Skeletal muscle cell (primary cell): ENCODE measurements at places on chromosomes 4 and X.

DNA sequence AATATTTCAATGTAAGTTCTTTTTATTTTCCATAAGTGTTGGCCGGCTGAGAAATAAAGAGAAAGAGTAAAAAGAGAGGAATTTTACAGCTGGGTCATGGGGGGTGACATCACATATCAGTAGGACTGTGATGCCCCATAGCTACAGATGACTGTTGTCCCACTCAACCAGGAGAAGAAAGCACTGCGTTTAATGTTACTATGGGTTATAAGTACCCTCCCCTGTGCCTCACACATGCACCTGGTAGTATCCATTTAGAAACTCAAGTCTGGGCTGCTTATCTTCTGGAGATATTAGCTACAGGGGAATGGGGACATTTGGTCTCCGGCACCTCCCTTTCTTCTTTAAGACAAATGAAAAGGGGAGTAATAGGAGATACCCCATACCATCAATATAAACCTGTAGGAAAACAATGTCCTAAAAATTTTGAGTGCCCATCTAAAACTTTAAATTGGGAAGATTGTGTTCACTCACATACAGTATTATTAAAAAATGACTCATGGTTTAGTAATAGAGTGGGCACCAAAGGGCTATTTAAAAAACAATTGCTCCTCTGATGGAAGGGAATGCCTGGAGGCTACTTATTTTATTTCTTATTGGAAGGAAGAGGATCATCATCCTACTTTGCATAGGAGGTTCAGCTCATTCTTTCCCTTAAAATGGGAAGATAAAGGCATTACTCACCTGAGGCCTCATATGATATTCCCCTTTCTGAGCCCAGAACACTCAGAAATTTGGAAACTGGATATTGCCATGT lies 18.2 kb downstream of the UGT2B11 start:
- no peak for DNase-seq

DNA sequence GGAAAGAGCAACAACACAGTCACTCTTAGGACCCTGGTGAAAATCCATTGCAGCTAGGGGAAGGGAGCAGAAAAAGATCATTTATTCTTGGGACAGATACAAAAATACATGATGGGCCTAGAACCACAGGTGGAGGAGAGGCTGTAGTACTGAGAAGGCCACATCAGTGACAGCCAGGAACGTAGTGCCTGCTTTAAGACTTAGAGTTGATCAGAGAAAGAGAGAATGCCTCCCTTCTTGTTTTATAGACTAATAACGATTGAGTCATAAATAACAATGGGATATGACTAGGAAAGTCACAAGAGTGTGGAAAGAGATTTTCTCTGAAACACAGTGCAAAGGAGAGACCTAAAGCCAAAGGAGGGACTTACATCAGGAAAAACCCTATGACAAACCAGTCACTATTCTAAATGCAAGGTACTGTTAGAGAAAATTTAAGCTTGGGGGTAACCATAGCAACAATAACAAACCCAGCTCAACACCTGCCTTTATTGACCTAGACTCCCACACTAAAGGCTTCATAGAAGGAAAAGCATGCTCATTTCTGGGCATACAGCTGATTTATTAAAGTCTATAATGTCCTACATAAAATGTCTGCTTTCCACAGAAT lies 1015.0 kb upstream of the GRID2 start:
- DNase-seq, result no peak

- DNase-seq, result no peak
Measured at GRCh38 chr4:111542056-111542455, 603.2 kb upstream of the FAM241A start.

- no peak for DNase-seq
Measured at GRCh38 chr4:119550857-119551532, 77.6 kb downstream of the PDE5A start.

DNA sequence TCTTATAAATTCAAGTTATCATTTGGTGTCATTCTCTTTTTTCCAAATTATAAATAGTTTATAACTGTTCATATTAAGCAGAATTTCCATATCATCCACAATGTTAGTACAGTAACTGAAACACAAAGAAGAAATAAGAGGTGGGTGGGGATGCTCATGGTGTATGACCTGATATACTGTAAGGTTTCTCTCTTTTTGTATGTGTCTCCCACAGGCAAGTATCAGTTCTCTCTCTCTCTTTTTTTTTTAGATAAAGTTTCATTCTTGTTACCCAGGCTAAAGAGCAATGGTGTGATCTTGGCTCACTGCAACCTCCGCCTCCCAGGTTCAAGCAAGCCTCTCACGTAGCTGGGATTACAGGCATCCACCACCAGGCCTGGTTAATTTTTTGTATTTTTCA lies 43.7 kb upstream of the UGT2A3 start:
- DNase-seq, result no peak

DNA sequence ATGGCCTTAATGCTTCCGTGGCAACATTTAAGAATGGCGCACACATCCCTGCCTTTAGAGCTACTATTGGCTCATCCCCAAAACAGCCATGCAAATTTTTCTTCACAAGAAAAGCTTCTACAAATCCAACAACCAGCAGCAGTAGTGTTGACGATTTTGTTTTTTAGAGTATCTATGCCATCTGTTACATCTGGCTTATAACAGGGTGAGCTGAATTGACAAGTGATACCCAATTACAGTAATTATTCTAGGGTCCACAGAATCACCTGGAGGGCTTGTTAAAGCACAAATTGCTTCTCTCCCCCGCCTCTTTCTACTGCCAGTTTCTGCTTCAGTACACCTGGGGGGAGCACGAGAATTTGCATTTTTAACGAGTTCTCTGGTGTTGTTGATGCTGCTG lies 34.1 kb downstream of the DCHS2 start:
- DNase-seq, result no peak

DNA sequence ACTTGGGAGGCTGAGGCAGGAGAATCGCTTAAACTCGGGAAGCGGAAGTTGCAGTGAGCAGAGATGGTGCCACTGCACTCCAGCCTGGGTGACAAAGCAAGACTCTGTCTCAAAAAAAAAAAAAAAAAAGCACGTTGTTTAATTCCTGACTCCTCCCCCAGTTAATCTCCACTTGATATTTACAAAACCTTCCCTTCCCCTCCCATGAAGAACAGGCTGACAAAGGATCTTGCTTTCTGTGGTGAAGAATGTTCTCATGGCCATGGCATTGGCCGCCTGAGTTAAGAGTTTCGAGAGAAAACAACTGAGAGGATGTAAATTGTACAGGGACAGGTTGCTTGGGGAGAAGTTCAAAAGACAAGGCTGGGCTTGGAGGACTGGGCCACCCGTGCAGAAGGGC lies 168.2 kb upstream of the BCOR start:
- DNase-seq, result no peak

DNA sequence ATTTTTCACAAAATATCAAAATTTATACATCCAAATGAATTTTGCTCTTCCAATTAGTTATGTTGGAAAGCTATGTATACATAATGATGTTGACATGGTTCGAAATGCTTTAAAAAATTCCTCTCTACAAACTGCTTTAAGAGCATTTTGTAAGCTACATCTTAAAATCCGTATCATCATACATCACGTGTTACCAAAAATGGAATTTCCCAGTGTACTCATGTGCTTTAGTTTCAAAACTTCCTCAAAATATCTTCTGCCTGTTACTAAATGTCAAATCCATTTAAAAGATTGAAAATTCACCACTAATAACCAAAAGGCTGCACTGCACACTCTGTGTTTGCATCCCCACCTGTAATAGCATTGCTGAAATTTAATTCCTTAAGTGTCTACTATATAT lies 87.9 kb downstream of the WDFY3 start:
- no peak for DNase-seq

GRCh38 chrX:110877326-110877725 lies 81.7 kb upstream of the CHRDL1 start:
- DNase-seq, result no peak

DNA sequence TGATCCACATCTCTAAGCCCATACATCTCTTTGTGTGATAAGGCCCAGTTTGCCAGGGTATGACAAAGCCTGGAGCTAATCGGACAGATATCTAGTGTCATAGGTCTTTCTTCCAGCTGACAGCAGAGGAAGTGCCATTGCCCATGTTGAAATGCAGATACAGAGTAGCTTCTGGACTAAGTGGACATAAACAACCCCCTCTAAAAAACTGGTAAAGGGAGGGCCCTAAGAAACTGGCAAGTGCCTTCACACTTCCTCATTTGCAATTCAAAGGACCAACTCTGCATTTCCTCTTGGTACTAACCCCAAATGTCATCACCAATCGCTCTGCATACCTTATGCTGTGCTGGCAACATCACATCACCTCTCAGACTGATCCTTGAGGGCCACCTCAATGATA lies 20.8 kb downstream of the ARHGEF6 start:
- no peak for DNase-seq

DNA sequence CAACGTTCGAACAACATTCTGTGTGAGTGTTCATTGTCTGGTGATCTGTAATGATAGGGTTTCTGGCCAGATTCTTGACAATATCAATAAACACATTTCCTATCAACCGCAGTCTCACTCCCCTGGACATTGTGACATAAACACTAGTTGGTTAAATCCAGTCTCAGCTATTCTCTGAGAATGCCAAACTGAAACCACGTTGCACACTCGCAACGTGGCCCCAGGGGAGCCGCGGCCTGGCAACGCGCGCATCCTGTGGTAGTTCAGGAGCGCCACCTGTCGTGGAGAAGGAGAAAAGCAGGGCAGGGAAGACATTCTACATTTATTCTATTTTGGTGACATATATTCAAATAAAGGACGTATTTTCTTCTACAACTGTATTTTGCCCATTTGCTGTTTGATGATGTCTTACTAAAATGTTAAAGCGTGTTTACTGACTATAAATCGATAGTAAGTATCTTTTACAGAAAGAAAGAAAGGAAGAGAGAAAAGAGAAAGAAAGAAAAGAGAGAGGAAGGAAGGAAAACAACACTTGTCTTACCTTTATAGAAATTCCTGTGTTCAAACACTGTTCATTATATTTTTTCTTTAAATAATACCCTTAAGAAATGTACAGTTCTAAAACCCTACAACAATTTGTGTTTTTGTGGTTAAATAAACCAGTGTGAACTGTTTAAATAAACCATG lies 738.3 kb upstream of the FRG1 start:
- peak; percentile 79 for DNase-seq

GRCh38 chr4:89319756-89320155 lies 12.2 kb upstream of the GPRIN3 start:
- DNase-seq, result no peak

- no peak for DNase-seq
Measured at GRCh38 chr4:81896936-81897335, 425.2 kb upstream of the RASGEF1B start.

DNA sequence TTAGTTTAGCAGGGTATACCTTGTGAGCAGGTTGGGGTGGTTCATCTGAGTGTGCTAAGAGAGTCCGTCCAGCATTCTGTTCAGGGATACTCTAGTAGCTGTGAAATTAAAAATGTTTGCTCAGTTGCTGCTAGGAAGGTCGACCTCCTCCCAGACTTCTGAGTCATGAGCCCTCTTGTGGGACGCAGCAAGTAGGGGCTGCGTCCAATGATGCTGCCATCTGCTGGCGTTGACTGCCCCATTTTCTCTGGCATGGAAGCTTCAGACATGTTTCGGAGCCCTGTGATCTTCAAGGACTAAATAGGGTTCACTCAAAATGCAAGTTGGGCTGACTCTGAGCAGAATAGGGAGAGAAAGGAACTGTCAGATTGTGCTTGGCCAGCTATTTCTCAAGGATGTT lies 201.0 kb upstream of the ARSJ start:
- DNase-seq, result peak; percentile 74

DNA sequence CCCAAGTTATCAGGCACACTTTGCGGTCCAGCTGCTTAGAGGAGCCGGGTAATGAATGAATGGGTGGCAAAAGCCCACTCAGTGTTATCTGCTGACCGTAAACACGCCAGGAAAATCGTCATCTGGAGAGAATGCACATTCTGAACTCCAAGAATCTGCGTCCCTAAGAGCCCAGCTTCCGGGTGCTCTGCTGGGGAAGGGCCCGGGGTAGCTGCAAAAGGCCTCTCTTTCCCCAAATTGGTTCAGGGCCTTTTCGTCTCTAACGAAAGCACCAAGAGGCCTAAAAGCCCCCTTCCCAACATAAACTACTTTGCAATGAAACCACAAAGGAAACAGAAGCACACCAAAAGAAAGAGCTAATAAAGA lies 1.6 kb upstream of the SFRP2 start:
- DNase-seq, result no peak

- no peak for DNase-seq
Measured at GRCh38 chrX:47593522-47593921, 11.3 kb downstream of the TIMP1 start.

DNA sequence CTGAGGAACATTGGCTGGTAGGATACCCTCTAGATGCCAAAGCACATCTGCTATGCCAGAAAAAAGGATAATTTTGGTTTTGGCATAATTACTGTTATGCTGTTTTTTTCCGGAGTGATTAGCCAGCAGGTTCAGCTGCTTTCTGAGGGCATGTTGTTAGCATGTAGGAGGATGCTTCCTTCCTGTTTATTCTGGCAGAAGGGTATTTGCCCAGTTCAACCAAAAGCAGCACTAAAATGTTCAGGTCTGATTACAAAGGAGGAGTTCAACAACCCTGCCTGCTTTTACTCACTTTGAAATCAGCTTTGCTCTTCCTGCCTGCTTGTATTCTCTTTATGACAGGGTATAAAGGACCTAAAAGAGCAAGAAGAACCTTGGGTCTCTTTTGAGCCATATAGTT lies 21.9 kb downstream of the ERCC6L start:
- no peak for DNase-seq

DNA sequence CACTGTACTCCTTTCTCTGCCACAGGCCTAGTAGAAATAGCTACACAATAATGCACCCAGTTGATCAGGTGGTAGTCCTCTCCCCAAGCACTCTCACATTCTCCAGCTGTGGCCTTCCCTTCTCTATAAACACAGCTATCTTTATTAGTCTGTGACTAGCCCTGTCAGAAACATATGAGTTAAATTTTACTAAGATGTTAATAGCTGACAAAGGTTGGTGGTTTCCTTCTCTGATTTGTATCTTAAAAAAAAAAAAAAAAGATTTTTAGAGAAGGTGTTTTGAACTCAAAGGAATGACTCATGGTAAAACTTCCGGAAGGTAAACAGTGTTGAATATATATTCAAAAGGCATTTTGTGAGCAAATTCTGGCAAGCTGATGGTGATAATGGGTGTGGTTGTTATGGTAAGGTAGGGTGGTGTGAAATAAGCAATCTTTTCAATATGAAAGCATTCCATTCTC lies 327.4 kb downstream of the PPP3CA start:
- DNase-seq, result no peak

GRCh38 chr4:183327827-183328226 lies 5.6 kb upstream of the CLDN24 start:
- no peak for DNase-seq

DNA sequence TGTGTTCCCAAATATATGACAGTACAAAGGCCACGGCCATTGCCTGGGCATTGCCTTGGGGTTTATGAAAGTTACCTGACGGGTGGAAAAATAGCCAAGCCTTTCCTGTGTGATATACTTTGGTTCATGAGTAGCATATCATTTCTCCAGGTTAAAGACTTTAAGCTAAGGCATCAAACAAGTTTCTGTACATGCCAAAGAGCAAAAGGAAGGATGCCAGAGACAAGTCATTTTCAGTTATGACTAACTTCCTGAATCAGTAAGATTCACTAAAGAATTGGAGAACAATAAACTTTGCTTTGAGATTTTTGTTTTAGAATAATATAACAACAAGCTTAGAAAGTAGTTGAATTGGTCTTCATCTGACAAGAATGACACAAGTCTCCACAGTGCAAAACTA lies 9.7 kb upstream of the GUF1 start:
- no peak for DNase-seq
